ENCODE measurements at places on chromosomes 3 and 15.

DNA sequence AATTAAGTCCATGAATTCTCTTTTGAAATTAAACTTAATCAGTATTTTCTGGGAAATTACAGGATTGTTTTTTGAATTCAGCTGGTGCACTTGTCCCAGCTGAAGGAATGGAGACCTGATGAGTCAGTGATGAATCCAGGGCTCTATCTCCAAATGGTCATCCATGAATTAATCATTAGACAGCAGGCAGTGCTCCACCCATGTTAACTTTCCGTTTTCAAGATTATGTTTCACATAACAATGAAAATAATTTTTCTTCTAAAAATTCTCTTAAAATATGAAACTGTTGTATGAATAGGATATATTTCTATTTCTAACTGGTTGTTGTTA is 13.9 kb upstream of the PAQR9 start:
- H3K27me3 ChIP-seq: no peaks in the 10 kb centered on the region
- H3K4me3 ChIP-seq: no peak overlapping the region
- H3K36me3 ChIP-seq: no peaks in the 10 kb centered on the region
- peak overlapping the region; percentile 45 for H3K27ac ChIP-seq
- H3K4me1 ChIP-seq: peaks cover 15% of the 10 kb centered on the region
- no peak for DNase-seq

GRCh38 chr3:152377184-152377570 is 108.4 kb downstream of the MBNL1 start:
- H3K4me3 ChIP-seq: no peak overlapping the region
- no peak overlapping the region for H3K27ac ChIP-seq
- H3K27me3 ChIP-seq: no peaks in the 10 kb centered on the region
- no peak for DNase-seq

DNA sequence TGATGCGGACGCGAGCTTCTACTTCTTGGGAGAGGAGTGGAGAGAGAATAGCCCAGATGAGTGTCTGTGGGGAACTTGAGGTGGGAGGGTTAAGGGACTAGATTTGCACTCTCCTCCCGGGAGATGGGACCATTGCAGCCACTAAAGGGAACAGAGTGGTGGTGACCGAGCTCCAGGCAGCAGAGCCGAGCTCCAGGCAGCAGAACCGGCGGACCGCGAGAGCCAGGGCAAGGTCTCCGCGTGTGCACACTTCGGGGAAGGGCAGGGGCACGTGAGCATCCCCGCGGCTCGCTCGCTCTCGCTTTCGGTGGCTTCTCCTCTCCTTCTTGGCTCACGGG is 1.1 kb downstream of the IGDCC3 start:
- H3K36me3 ChIP-seq: no peaks in the 10 kb centered on the region
- peak overlapping the region; percentile 46 for H3K4me3 ChIP-seq
- no peak overlapping the region for H3K27ac ChIP-seq
- no peaks in the 10 kb centered on the region for H3K4me1 ChIP-seq
- peaks cover 19% of the 10 kb centered on the region for H3K27me3 ChIP-seq

DNA sequence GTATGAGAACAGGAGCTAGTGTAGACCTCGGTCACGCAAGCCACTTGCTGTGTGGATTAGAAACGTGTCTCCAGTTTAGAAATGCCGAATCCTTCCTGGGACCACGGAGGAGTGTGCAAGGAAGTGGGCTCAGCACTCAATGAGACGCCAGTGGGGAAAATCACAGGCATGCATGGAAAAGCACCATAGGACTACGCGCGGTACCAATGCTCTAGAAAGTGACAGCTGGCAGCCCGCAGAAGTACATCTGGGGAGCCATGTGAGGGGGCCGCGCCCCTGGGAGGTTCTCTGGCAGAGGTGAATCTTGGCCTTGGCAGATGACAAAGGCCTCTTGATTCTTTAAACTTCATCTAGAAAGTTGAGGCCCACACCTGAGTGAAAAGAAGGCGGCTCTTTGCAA is 99.3 kb downstream of the LRRK1 start:
- no peaks in the 10 kb centered on the region for H3K27me3 ChIP-seq
- no peaks in the 10 kb centered on the region for H3K36me3 ChIP-seq
- no peaks in the 10 kb centered on the region for H3K4me1 ChIP-seq
- H3K27ac ChIP-seq: no peak overlapping the region
- H3K4me3 ChIP-seq: no peak overlapping the region

DNA sequence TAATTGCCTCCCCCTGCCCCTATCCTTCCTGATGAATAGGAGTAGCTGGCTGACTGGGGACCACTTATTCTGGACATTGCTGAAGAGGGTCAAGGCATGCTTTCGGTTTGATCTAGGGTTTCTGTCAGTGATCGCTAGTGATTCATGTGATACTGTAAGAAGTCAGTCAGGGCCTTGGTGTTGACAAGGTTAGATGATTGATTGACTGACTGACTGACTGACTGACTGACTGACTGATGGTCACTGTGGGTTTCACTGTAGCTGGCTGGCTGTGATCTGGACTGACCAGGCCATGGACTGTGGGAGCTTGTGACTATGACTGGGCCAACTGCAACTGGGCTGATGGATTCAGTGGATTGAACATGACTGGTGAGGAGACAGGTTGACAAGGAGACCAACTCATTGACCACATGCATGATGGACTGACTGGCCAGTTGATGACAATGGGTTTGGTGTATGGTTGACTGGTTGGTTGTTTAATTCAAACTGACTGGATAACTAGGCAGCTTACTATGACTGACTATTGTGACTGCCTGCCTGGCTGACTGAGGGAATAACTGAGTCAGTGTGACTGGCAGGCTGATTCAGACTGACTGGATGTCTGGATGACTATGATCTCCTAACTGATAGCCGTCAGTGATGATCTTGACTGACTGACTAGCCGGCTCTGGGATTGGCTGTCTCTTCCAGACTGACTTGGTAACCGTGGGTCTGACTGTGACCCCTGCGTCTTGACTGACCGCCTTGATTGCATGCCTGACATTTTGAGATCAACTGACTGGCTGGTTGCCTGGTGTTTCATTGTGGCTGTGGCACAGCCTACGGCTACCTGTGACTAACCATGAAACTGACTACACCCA is 509.9 kb downstream of the SHQ1 start:
- H3K4me1 ChIP-seq: peaks cover 14% of the 10 kb centered on the region
- H3K4me3 ChIP-seq: no peak overlapping the region
- no peaks in the 10 kb centered on the region for H3K36me3 ChIP-seq

GRCh38 chr3:43706342-43706741 is 15.6 kb downstream of the ABHD5 start:
- no peak for DNase-seq
- H3K27ac ChIP-seq: no peak overlapping the region

DNA sequence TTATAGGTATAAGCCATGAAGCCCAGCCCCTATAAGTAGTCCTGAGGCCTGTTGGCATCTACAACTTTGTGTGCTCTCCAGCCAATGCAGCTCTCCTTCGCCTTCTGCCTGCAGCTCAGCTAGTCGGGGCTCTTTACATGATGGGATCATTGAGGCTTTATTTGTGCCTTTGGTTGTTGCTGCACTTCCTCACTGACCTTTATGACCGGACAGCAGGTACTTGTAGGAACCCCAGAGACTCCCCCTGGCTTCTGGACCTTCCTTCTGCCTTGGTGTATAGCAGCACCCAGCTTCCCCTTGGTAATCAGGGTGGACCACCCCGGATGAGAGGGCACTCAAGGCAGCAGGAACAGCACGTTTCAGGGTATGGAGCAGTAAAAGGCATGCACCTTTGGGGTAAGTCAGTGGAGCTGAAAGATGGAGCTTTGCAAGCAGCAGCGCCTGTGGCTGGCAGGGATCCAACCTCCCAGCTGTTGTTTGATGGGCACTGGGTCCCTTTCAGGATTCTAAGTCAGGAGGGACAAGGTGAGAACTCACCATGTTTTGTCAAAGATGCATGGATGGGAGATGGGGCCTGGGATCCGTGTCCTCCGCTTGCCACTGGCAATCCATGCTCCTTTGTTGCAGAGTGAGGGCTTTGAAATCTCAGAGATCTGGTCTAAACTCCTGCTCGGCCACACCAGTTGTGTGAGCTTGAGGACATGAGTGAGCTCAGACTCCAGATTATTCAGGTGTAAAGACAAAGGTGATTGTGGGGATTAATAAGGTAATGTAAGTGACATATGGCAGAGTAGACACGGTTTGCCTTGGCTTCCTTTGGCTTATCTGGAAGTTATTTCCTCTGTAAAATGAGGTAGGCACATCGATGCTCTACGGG is 65.1 kb upstream of the KLF13 start:
- peaks cover 27% of the 10 kb centered on the region for H3K27me3 ChIP-seq
- no peak overlapping the region for H3K27ac ChIP-seq
- H3K36me3 ChIP-seq: no peaks in the 10 kb centered on the region
- DNase-seq: no peak
- H3K4me1 ChIP-seq: no peaks in the 10 kb centered on the region

- no peaks in the 10 kb centered on the region for H3K36me3 ChIP-seq
- H3K27me3 ChIP-seq: no peaks in the 10 kb centered on the region
- DNase-seq: no peak
- H3K4me3 ChIP-seq: no peak overlapping the region
- no peak overlapping the region for H3K27ac ChIP-seq
These were observed 8.8 kb upstream of the PRKAR2A start for GRCh38 chr3:48856469-48856868.

DNA sequence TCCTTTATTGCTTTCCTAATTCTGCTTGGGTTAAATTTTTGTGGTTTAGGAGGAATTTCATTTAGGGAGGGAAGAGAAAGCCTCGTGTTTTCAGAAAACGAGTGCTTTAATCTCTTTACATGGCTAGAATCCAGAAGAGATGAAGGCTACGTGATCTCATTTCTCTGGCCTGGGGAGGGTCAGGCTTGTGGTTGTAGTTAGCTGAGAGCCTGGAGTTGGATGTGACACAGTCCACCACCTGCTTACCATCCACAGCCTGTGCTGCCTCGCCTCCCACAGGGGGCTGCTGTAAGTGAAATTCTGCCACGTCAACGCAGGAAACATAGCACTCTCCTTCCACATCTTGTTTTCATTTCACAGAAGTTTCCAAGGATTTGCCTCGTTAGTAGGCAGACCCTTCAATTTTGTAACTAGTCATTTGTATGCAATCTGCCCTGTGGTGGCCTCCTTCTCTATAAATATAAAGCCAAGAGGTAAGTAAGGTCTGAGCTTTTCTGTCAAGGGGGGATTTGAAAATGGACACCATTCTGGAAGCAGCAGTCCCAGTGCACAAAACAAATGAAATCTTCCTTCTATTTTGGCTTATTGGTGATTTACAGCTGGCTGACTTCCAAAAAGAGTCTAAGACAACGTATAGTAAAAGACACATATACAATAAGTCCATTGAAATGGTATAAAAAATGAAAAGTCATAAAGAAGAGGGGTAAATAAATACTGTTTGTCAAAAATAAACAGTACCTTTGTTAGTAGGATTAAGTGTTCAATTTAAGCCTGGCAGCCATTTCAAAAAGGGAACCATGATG is 3.4 kb downstream of the GXYLT2 start:
- H3K36me3 ChIP-seq: no peaks in the 10 kb centered on the region
- no peak overlapping the region for H3K27ac ChIP-seq
- peak; percentile 41 for DNase-seq

DNA sequence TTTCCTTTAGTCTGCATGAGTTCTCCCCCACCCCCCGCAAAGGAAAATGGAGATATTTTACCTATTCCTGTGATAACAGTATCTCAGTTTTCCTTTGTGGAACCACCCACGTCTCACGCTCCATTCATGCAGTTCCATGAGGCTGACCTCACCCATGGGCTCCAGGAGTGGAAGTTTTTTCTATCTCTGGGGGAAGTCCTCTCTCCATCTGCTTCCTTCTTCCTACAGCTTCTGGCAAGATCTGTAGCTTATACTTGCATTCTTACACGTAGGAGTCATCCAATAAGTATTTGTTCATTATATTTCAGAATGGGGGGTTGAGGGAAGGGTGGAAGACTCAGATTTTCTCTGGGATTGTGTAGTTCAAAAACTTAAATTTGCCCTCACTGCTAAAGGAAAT is 5.8 kb upstream of the GLCE start:
- peak; percentile 69 for DNase-seq
- H3K27me3 ChIP-seq: no peaks in the 10 kb centered on the region
- H3K4me3 ChIP-seq: no peak overlapping the region
- H3K4me1 ChIP-seq: peaks cover 18% of the 10 kb centered on the region
- H3K36me3 ChIP-seq: no peaks in the 10 kb centered on the region

DNA sequence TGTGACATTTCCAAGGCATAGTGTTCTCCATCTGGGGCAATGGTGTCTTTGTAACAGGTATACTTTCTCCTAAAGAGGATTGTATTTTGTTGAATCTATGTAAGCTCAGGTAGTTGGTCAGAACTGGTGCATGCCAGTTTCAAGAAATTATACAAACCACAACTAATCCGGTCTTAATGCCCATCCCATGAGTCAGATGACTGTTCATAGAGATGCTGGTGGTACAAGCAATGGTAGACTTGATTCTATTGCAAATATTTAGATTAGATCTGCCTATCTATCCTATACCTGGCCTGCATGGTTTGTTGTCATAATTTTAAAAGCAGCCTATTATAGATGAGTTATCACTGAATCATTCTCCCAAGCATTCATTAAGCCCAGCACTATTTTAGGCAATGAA is 43.5 kb downstream of the ATP13A5 start:
- H3K4me1 ChIP-seq: no peaks in the 10 kb centered on the region
- no peaks in the 10 kb centered on the region for H3K36me3 ChIP-seq
- no peak for DNase-seq
- H3K4me3 ChIP-seq: no peak overlapping the region
- H3K27ac ChIP-seq: no peak overlapping the region

DNA sequence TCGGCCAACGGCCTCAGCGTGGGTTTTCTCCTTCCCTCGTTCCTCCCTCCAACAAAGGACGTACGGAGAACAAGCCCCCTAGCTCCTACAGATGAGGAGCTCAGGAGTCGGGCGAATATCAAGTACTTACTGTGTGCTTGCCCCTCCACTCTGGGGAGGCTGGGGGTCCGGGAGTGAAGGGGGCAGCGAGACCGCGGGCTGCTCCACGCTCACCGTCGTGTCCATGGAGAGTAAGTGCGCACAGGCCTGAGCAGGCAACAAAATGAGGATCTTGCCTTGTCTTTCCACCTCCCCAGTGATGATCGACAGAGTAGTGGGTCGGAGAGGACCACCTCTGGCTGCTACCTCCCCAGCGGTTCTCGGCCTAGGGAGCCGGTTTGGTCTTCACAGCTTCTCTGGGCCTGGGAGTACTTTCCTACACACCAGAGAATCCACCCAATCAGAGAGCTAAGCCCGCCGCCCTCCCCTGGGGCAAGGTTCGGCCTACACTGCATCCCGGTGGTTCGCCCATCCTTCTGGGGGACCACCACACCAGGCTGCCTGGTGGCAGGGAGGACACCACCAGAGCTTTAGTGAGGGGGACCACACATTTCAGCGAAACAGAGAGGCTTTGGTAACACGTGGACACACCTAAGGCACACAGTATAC is 603 bp upstream of the TRANK1 start:
- no peaks in the 10 kb centered on the region for H3K4me1 ChIP-seq
- peaks cover 20% of the 10 kb centered on the region for H3K27me3 ChIP-seq
- no peak overlapping the region for H3K27ac ChIP-seq
- DNase-seq: no peak

Measured in PC-9 (cell line).